ENCODE measurements at places on chromosomes 6 and 20.

GRCh38 chr20:38131588-38132121 lies 33.4 kb downstream of the TGM2 start:
- DNase-seq: no peak

- DNase-seq: no peak
These were observed 18.3 kb downstream of the ZMYND8 start for GRCh38 chr20:47338131-47338628.

DNA sequence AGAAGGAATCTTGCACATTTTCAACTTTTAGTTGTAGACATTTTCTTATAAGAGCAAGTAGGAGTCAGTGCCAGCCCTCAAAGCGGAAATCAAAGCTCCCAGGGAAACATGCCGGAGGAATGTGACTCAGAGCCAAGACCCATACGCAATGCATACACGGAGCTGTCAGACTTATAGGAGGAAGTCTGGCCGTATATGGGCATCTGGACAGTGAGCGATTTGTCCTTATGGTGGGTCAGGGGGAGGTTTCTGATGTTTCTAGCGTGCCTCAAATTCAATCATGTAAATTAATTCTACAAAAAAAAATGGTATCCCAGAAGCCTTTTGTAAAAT lies 3.6 kb upstream of the CCN2 start:
- no peak for DNase-seq

DNA sequence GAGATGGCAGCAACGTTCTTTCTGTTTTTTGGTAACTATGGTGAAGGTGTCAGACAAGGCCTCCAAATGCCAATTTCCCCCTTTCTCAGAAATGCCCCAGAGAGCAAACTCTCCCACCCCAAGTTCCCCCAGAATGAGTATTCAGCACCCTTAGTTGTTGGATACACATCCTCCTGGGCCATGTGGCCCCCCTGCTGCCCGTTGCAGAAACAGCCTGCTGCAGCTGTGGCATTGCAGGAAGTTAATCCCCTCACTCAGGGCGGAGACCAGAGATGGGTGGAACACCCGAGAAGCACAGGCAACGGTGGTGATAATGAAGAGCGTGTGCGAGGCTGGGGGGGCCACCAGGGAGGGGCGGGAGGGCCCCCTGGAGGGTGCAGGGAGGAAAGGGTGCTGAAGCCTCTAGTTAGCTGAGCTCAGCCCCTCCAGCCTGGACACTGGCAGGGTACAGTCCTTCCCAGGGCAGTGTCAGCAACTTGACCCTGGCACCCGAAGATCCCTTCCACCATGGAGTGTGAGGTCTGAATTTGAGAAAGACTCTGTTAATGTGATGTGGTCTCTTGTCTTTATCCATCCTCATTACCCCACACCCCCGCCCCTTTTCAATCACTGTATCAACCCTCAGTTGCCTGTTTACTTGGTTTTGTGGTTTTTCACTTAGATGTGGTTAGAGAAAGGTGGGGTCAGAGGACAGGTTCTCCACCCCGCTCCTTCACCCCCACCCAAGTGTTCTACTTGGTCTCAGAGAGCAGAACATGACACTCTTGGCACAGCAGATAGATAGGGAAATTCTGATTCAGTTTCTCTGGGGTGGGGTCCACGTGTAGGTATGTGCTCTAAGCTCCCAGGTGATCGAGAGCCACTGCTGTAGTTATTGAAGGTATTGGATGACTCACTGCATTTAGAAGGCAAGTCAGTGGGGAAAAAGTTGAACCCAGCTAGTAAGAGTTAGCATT lies 208.8 kb upstream of the SUPT3H start:
- no peak for DNase-seq

- no peak for DNase-seq
These were observed 293.6 kb upstream of the PRND start for GRCh38 chr20:4427940-4428586.

- no peak for DNase-seq
These were observed 152.3 kb upstream of the JAG1 start for GRCh38 chr20:10826111-10826510.

DNA sequence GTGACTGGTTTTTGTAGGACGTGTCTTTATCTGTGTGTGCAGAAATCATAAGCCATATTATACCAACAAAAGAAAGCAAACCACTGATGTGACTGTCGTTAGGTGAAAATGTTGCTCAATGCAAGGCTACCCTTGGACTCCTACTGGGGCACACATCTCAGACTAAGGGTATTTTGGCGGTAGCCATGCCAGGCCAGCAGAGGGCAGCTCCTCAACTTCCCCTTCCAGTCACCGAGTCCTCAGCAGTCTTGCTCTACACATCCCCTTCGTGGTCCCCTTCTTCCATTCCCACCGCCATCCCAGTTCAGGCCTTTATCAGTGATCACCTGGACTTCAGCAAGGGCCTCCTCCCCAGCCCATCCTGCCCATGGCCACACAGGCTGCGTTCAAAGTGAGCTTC lies 113.7 kb upstream of the GGTLC1 start:
- DNase-seq: no peak

DNA sequence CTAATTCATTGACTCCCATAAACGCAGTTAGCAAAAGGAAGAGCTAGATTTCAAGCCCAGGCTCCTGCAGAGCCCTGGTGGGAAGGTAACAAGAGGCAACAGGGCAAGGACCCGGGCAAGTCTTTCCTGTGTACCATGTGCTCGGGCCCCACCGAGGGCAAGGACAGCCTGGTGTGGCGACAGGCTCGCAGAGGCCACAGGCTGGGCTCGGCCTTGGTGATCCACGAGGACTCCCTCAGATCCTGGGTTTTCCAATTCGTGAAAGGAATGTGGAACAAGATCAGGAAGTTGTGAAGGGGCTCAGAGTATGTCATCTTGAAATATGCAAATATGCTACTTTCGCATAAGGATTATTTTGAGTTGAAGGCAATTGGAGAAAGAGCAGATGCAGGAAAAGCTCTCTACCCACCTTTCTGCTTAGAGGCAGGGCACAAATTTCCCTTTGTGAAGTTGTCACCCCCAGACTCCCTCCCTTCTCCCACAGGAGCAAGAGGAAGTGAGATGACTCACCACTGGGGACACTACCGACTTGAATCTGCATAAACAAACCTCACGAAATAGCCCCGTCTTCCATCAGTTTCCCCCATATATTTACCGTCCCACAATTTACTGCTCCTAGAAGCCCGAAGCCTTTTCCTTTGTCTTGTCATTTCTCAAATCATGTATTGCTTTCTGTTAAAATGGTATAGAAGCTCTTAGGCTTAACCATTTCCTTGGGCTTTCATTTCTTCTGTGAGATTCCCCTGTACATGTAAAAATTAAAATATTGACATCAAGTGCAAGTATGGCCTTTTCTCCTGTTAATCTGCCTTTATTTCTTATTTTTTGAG lies 79.0 kb downstream of the PSMG4 start:
- DNase-seq: no peak

- DNase-seq: no peak
These were observed 714.0 kb downstream of the MAFB start for GRCh38 chr20:39974966-39975501.

GRCh38 chr6:118216751-118217150 lies 309.7 kb downstream of the SLC35F1 start:
- no peak for DNase-seq

DNA sequence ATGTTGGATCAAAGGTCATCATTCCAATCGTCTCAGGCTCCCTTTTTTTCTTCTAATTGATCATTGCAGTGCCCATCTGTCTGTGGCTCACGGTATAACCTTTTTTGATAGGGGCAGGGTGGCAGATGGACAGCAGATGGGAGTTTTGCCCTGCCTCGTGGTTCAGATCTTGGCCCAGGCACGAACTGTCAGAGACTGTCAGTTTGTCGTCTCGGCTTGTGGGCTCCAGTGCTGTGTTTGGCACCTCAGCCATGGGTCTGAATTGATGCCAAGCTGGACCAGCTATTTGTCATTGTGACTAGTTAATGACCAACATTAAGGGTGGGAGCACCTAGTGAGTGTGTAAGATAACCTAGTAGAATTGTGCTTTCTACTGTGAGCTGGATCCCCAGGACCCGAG lies 197.6 kb downstream of the PRL start:
- no peak for DNase-seq

DNA sequence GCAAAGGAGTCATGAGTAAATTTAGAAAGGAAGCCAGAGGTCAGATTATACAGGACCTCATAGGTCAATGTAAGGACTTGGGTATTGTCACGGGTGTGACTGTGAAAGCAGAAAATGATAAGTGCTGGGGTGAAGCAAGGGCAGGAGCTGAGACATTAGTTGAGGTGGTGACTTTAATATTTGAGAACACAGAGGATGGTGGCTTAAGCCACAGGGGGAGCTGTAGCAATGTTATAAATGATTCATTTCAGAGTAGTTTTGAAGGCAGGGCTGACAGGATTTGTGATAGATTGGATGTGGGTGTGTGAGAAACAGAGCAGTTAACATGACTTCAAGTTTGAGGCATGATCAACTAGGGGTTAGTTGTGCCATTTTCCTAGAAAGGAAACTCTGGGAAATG lies 659.9 kb downstream of the EPM2A start:
- no peak for DNase-seq

- DNase-seq: no peak
These were observed 81.9 kb downstream of the GJA10 start for GRCh38 chr6:89975991-89976693.

GRCh38 chr6:167031082-167031709 lies 32.0 kb downstream of the CEP43 start:
- DNase-seq: no peak

DNA sequence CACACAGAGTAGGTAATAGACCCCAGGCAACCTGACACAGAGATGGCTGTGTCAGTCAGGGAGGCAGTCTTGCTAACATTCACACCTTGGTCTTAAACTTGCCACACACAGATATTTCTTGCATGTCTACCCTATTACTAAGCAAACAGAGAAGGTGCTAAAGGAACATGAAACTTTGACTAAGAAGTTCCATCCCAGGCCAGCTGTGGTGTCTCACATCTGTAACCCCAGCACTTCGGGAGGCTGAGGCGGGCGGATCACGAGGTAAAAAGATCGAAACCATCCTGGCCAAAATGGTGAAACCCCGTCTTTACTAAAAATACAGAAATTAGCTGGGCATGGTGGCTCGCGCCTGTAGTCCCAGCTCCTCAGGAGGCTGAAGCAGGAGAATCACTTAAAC lies 222.4 kb upstream of the JARID2 start:
- no peak for DNase-seq

DNA sequence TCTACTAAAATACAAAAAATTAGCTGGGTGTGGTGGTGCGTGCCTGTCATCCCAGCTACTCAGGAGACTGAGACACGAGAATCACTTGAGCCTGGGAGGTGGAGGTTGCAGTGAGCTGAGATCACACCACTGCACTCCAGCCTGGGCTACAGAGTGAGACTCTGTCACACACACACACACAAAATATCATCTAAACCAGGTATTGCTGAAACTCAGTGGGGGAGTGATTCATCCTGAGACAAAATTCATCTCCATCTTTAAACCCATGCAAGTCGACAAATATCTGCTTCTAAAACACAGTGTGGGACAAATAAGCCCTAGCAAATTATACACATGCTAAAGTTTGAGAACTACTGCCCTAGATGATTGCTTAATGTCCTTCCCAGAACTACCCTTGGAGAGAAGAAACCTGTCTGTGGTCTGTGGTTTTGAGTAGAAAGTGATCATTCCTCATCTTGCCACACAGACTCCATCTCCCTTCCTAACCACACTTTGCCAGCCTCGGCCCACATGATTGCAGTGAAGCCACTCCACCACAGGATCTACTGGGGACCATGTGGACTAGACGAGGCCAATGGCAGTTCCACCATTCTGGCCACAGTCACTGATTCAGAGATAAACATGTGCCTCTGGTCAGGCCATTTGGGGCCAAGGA lies 130.3 kb downstream of the OPRM1 start:
- peak; percentile 9 for DNase-seq

- DNase-seq: peak; percentile 30
These were observed 55.4 kb downstream of the PREX1 start for GRCh38 chr20:48772183-48772976.

DNA sequence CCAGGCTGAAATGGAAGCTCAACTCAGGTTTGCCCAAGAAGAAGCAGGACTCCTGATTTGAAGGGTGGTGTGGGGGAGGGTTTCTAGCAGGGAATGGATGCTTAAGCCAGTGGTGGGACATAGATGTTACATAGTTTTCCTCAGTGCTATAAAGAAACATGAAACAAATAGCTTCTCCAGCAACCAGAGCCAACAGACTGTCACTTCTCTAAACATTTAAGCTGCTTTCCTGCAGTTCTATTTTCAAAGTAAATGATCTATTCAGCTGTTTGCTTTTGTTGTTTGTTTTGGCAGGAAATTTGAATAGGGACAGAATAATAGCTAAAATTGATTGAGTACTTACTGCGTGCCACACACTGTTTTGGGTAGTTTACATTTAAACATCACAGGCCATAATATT lies 169.0 kb downstream of the UST start:
- no peak for DNase-seq

- no peak for DNase-seq
These were observed 83.9 kb upstream of the CEP85L start for GRCh38 chr6:118735320-118735719.

DNA sequence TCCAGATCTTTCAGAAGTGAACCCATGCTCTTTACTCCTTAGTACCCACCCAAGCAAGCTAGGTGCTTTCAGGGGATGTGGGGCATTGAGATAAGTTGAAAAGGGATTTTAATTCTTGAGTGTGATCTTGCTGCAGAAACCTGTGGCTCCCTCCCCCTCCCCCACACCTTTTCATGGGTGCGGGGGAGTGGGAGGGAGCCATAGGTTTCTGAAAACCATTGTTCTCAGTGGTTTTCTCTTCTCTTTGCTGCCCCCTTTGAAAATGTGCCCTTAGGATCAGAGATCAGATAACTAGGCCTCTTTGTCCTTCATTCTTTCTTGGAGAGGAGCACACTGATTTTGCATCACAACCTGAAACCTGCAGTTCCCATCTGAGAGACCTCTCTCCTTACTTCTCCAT lies 2.4 kb downstream of the PCSK2 start:
- DNase-seq: no peak

GRCh38 chr20:54221353-54221752 lies 13.5 kb downstream of the PFDN4 start:
- DNase-seq: no peak

DNA sequence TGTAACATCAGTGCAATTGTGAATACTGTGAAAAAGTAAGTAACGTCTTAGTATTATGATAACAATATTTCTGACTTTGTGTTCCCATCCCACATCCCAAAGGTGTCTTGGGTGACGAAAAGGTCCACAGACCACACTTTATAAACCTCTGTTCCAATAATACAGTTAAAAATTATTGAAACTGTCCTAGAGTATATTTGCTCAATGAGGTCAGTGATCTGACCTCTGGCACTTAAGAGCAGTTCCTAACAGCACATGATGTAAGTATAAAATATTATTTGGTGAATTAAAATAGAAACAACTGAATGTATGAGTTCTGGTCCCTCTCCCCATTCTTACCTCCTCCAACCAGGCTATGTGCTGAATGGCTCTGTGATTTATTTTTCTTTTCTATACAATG lies 566.4 kb upstream of the MMS22L start:
- no peak for DNase-seq
